ENCODE measurements at places on chromosomes 12 and 14. TPM values are rescaled to one million over a fixed set of nuclear protein-coding genes. Genes with fewer than 3 reads are reported as not detected.

Gene KRT7
- 0.33 TPM for total RNA-seq

Gene PROX2
- total RNA-seq = 0.06 TPM

Gene DPF3
- total RNA-seq = 9.6 TPM

Gene ATN1
- 24.9 TPM for total RNA-seq

- DNase-seq = no peak
Measured at GRCh38 chr14:64391113-64391725, 3.1 kb downstream of the MTHFD1 start.

DNA sequence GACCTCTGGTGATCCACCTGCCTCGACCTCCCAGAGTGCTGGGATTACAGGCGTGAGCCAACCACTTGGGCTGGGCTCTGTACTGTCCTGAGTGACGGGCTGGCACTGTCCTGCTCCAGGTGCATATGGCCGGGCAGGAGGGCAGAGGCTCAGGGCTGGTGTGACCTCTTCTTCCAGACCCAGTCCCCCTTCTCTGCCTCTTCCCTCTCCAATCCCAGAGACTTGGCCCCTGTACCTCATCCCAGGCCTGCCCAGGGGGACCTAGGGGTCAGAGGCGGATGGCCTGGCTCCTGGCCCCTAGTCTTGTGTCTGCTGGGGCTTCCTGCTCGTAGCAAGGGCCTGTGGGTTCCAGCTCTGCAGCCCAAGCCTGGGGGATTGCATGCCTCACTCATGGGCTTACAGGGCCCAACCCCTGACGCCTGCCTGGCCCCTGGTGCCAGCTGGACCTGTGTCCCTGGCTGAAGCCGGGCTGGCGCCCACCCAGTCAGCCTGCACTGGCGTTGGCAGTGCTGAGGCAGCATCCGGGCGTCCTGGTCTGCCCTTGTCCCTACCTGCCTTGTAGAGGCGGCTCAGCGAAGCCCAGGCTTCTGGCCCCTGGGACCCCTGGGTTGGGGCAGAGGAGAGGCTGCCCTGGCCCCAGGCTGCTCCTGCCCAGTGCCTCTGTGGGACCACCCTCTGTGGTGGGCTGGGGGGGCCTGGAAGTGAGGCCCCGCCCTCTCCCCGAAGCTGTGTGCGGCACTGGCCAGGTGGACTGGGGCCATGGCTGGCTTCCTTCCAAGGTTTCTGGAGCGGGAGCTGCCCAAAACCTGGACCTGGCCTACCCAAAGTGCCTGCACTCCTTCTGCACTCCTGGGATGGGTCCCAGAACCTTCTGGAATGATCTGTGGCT, 4.3 kb downstream of the TEDC1 start:
- DNase-seq = no peak

DNA sequence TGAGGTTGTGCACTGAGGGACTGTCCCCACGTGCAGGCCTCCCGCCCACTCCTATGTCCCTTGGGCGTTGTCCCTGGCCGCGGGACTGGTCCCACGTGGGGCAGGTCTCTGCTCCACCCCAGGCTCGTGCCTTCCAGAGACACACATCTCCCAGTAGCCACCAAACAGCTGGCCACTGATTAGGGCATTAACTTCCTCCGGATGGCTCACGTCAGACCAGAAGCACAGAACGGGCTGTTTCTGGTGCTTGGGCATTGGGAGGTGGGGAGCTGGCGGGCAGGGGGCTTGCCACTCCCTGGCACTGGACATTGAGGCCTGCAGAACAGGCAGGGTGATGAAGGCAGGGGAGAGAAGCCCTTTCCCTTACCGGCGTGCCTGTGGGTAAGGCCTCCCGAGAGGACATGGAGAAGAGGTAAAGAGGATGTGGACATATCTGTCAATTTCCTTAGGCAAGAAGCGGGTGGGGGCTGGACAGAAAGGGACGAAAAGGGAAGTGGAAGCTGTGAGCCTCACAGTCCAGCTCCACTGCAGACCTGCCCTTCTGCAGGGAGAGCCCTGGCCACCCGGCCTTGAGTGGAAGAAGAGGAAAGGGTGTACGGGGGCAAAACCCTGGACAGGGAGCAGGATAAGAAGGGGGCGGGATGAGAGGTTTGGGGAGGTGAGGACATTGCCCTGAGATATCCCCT, 101.2 kb downstream of the NINJ2 start:
- no peak for DNase-seq

GRCh38 chr14:72060460-72060859, 128.2 kb downstream of the RGS6 start:
- peak; percentile 21 for DNase-seq

DNA sequence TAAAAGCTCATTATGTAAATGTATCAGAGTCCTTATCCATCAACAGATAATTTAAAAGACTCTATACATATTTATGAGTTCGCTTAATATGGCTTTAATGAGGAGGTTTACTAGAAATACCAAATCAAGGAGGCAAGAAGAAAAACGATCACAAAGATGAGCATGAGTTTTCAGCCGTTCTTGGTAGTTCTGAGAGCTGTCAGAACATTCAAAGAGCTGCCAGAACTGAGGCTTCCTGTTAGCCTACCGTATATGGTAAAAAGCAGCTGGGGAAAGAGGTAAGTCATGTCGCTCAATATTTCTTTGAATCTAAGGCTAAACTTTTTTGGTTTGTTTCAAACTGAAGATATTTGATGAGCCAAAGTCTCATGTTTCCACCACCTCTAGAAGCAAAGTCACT, 115.3 kb upstream of the PLXNC1 start:
- DNase-seq = no peak

DNA sequence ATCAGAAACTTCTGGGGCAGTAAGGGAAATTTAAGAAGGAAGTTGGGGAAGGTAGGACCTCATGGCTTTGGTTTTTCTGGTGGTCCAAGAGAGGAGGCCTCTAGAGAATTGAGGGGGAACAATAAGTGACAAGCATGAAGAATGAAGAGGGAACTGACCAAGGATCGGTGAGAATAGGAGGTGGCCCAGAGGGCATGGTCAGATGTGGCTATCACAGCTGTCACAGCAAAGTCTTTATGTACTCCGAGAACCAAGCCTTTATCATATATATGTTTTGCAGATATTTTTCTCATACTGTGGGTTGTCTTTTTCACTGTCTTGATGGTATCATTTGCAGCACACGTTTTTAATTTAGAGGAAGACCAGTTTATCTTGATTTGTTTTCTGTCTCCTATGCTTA, 64.3 kb downstream of the PPP2R5C start:
- no peak for DNase-seq

DNA sequence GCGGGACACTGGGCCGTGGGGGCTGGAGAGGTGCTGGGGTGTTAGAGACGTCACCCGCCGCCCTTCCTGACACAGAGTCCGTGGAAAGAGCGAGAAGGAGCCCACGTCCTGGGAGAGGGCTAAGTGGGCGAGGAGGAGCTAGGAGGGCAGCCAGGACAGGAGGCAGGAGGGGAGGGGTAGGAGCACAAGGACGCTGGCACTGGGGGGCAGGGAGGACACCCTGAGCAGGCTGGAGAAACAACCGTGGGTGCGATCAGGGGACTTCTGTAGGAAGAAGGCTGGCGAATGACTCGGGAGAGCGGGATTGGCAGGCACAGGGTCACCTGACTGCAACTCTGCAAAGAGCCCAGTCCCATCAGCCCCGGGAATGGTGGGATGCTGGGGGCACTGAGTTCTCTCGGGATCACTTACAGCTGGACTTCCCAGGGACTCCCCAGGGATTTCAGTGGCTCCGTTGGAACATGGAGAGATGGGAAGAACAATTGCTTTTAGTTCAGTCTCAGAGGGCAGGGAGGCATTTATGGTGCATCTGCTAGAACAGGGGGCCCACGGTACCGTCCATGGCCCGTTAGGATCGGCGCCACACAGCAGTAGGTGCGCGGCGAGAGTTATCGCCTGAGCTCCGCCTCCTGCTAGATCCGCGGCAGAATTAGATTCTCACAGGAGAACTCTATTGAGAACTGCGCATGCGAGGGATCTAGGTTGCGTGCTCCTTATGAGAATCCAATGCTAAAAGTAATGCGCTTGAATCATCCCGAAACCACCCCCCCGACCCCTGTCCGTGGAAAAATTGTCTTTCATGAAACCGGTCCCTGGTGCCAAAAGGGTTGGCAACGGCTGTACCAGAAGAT, 24.3 kb downstream of the UBR7 start:
- no peak for DNase-seq

DNA sequence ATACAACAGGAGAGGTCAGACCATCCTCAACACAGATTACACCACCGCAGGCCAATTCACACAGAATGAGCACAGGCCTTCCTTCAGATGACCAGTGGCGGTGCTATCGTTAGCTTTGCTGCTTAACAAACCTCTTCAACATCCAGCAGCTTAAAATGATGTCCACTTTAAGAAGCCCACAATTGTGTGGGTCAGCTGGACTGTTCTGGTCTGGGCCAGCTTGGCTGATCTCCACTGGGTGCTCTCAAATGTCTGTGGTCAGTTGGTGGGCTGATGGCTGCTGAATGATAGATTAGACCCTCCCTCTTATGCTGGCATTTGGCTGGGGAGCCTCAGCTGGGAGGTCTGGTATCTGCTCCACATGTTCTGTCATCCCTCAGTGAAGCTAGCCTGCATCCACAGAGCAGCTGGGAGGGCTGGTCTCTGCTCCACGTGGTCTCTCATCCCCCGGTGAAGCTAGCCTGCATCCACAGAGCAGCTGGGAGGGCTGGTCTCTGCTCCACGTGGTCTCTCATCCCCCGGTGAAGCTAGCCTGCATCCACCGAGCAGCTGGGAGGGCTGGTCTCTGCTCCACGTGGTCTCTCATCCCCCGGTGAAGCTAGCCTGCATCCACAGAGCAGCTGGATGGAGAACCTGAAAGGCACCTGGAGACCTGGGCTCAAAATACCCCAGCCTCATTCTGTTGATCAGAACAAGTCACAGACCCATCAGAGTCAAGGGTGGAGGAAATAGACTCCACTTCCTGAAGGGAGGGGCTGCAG, 203.6 kb upstream of the DIO3 start:
- no peak for DNase-seq

- no peak for DNase-seq
Measured at GRCh38 chr12:65306366-65307168, 28.1 kb downstream of the MSRB3 start.

GRCh38 chr12:8996682-8997405, 7.5 kb downstream of the KLRG1 start:
- DNase-seq = no peak

GRCh38 chr12:87866578-87867292, 162.5 kb downstream of the C12orf50 start:
- no peak for DNase-seq

DNA sequence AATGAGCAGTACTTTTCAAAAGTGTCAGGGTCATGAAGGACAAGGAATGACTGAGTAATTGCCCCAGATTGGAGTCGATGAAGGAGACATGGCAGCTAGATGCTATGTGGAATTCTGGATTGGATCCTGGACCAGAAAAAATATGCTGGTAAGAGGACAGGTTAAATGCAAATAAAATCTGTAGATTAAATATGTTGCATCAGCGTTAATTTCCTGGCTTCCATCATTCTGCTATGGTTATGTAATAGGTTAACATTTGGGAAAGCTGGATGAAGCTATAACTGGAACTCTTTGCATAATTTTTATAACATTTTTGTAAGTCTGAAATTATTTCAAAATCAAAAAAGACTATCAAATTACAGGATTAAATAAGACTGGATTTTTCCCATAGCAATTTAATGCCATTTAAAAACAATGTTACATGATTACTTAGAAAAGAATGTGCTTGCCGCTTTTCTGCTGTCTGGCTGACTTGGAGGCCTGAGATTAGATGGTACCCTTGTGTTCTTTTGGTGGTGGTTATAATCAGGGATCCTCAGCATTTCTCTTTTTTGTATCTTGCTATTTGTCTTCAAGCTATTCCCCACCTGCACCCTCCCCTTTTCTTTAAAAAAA, 65.1 kb downstream of the FBXW8 start:
- no peak for DNase-seq

DNA sequence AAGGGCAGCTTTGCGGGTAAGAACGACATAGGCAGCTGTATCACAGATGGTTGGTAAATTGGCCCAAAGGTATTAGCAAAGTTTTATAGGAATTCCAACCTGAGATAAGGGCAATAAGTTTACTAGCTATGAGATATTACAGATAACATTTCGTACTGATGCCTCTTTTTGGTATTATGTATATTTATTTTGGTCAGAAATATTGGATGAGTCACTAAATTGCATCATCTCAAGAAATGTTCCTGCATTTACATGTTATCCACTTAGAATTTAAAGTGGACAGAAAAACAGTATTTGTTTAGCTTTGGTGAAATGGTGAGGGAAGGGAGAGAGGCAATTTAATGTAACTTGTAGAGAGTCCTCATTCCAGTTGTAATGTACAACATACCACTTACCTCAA, 65.1 kb upstream of the PZP start:
- no peak for DNase-seq

- no peak for DNase-seq
Measured at GRCh38 chr12:94282675-94283074, 134.3 kb downstream of the PLXNC1 start.

- DNase-seq = peak; percentile 57
Measured at GRCh38 chr12:10722502-10722904, 620 bp downstream of the YBX3 start.

DNA sequence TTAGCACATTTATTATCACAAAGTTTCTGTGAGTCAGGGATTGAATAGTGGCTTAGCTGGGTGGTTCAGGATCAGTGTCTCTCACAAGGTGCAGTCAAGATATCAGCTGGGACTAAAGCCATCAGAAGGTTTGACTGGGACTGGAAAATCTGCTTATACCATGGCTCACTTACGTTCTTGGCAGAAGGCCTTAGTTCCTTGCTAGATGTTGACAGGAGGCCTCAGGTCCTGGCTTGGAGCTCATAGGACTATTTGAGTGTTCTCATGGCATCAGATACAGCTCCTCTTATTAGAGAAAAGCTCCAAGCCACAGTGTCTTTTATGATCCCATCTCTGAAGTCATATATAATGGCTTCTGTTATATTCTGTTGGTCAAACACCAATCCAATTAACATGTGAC, 127.3 kb downstream of the SLC6A15 start:
- no peak for DNase-seq

DNA sequence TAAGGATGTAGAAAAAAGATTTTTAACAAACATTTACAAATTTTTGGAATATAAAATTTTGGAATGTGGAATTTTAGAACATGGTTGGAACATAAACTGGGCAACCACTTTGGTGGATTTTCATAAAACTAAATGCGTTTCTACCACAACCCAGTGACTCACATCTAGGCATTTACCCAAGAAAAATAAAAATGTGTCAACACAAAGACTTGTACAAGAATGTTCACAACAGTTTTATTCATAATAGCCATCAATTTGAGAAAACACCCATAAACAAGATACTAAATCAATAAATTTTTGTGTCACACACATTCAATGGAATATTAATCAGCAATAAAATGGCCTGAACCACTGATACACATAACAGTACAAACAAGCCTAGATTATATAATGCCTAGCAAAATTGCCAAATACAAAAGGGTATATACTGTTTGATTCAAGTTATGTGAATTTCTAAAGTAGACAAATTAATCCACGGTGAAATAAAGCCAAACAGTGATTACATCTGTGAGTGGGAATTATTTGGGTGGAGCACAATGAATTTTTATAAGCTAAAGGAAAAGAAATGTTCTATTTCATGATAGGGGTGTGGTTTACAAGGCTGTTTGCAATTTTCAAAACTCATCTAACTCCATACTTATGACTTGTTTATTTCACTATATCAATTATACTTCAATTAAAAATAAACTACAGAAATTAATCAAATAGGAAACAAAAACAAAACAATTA, 415.2 kb upstream of the OR4E1 start:
- no peak for DNase-seq

Data from spinal cord (tissue), 10 donors.